RWPE1 (cell line): ENCODE measurements at places on chromosomes 4 and X.

GRCh38 chr4:74623041-74623440 is 171.3 kb downstream of the BTC start:
- no peak for DNase-seq

- no peak for DNase-seq
Measured at GRCh38 chr4:132384709-132385108, 764.4 kb upstream of the PCDH10 start.

- DNase-seq = no peak
Measured at GRCh38 chrX:33465137-33465536, 253.8 kb upstream of the DMD start.

GRCh38 chr4:94545296-94545695 is 93.6 kb downstream of the PDLIM5 start:
- no peak for DNase-seq

DNA sequence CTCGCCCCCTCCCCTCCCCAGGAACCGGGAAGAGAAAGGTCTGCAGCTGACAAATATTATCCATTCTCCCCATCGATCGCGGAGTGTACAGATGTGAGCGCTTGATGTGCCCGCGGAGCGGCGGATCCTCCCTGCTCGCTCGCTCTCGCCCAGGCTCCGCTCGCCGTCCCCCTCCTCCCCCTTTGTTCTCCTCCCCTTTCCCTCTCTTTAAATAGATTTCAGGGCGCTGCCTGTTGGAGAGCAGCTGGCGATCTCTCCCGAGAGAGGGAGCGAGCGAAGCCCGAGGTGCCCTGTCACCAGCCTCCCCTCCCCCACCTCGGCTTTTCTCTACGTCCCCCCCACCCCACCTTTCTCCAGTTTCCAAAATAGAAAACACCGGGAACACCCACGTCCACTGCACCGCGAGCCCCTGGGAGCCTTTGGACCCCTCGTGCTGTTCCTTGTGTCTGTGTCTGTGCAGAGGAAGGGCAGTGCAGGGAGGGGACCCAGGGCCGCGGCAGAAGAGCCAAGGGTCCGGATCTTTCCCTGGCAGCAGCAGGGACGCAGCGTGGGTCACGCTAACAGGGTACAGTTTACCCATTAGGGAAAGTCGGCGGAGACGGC is 56.6 kb upstream of the BCOR start:
- DNase-seq = no peak

DNA sequence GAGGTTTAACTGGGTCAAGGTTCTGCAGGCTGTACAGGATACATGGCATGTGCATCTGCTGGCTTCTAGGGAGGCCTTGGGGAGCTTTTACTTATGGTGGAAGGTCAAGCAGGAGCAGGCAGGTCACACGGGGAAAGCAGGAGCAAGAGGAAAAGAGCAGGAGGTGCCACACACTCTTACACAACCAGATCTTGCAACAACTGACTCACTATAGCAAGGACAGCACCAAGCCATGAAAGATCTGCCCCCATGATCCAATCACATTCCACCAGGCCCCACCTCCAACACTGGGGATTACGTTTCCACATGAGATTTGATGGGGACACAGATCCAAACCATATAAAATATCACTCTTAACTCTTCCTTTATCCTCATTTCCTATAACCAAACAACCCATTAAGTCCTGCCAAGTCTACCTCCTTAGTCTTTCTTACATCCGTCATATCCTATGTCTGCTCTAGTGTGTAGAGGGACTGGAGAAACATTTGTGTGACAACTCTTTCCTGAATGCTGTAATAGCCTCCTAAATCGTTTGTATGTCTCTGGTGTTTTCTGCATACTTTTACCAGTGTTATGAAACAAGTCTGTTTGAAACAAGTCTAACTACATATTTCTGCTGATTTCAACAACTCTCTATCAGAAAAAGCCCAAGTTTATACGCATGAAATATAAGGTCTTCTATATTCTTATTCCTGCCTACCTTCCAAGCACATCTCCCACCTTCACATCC is 8.3 kb upstream of the RAP2C start:
- DNase-seq = no peak

- no peak for DNase-seq
Measured at GRCh38 chrX:41337140-41337539, 3.2 kb downstream of the DDX3X start.

DNA sequence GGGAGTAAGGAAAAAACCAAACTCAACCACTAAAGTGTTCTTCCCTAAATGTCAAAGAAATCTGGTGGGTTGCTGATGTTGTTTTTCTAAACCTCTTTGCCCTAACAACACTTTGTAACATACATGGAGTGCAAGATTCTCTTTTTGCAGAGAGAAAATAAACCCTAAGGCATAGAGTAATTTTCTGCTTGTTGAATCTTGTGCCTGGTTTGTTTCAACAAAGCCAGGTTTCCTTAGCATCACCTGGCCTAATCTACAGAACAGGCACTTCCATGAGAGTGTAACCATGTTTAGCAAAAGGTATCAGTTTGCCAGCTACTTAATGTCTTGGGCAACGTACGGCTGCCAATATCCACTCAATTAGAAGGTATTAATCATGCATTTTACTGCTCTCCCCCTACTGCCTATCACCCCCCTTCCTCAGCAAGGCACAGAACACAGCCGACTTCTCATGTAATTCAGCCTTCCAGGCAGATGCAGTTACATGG is 219.2 kb downstream of the MAML3 start:
- DNase-seq = no peak

- no peak for DNase-seq
Measured at GRCh38 chr4:55351824-55352223, 5.8 kb downstream of the SRD5A3 start.

DNA sequence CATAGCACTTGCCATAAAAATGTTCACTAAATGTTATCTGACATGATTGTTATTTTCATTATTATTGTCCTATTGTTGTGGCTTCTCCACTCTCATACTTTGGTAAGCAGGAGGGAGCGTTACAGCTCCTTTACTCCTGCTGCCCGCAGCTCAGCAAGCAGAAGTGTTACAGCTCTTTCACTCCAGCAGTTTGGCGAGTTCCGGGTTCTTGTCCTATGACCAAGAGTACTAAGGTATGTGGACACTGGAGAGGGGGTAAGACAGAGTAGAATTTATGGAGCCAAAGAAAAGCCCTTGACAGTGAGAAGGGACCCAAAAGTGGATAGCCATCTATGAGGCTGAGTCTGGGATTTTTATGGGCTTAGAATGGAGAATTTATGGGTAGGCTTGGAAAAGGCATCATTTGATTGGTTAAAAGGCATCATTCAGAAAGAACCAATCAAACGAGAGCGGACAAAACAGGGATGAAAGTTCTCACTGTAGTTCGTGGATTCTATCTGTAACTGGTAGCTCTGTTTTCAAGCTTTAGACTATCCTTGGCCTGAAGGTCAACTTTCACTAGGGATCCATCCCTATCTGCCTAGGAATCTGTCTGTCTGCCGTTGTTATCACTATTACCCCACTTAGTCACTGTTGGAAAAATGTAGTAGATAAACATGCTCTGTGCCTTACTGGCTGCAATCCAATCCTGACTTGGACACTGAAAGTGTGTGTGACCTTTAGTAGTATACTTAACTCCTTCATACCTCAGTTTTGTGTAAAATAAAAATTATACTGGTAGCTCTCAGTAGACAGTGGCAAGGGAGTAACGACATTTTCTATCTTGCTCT is 545.6 kb upstream of the LCORL start:
- DNase-seq = no peak

GRCh38 chr4:22906045-22906444 is 213.3 kb downstream of the GBA3 start:
- no peak for DNase-seq

GRCh38 chrX:11434607-11435006 is 141.4 kb downstream of the AMELX start:
- no peak for DNase-seq

DNA sequence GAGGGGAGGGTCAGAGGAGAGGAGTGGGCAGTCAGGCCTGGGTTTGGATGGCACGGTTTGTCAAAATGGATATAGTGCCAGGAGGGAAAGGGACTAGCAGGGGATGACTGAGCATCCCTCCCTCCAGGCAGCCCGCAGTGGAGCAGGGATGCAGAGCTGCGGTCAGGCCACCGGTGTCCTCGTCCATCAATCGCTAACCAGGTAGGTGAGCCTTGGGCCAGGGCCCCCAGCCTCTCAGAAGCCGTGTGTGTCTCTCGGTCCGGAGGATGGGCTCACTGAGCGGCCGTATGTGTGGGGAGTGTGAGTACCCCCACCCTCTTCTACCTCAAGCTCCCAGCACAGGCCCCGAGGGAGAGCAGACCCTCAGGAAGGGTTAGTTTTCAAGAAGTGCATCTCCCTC is 538 bp upstream of the CYTL1 start:
- no peak for DNase-seq

DNA sequence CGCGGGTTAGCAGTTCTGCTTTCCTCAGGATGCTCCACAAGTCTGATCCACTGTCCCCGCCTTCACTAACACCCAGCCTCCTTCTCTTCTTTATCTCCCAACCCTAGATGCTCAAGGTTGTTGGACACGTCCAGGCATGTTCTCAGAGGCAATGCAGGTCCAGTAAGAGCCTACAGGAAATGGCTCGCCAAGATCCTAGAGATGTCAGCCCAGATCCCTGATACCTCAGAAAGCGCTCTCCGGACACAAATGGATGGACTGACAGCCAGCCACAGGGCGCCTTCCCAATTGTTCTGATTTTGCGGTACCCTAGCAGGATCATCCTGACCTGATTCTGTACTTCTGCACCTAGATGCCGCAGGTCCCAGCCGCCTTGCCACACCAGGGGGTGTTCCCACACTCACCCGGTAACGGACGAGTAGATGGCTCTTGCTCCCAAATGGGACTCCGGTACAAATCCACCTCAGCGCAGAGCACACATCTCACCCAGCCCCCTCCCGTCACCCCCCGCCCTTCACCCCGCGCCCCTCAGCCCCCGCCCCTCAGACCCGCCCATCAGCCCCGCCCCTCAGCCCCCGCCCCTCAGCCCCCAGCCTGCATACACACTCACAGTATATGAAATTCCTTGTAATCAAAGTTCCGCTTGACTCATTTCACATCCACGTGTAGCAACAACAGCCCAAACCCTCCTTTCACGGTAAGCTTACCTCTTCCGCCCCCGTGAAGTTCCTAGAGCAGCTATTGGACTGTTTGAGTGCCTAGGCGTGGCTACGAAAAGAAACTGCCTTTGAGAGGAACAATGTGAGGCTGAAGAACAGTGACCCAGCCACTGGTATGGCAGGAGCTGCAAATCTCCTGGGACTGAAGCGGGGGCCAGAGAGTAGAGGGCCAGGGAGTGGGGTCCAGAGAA is at the start of gene EDA2R:
Gene EDA2R (minus strand): TSS at position 488 of the 910 bp plus-strand sequence. CDS start 23,058 bp downstream, outside the sequence.
- peak; percentile 65 for DNase-seq
